IMR-90 (cell line): ENCODE measurements at places on chromosomes 6 and 20. TPM values are rescaled to one million over a fixed set of nuclear protein-coding genes. Genes with fewer than 3 reads are reported as not detected.

Gene EYA2
- total RNA-seq: 2.3 and 2.5 TPM in 2 replicates

Gene C6orf58
- total RNA-seq: not detected in 2 replicates

Gene MATN4
- not detected in 2 replicates for total RNA-seq

Gene SCGN
- total RNA-seq: not detected in 2 replicates
